ENCODE measurements at places on chromosomes 13 and 19.
A peak's percentile ranks its signal among the peaks of the same experiment; 100 is the strongest.

- no peak for DNase-seq
Measured at GRCh38 chr19:16014923-16015804, 61.1 kb upstream of the TPM4 start.

DNA sequence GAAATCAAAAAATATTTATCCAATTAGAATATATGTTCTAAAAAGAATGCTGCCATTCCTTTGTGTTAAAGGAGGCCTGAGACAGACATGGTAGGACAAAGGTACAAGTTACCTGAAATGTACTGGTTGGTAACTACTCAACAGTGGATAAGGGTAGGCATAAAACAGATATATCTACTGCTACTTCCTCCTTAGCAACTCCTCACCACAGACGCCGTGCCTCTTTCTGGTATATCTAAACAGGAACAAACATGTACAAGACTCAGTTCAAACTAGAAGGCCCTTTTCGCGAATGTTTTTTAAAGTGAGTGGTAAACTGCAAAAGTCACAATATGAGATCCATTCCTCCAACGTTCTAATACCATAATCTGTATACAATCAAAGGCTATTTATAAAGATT is 86.9 kb downstream of the TBC1D4 start:
- peak; percentile 76 for DNase-seq

GRCh38 chr13:102715447-102715846 is 20.6 kb upstream of the METTL21C start:
- DNase-seq: no peak

- no peak for DNase-seq
Measured at GRCh38 chr19:7471696-7472615, 16.9 kb downstream of the PEX11G start.

- no peak for DNase-seq
Measured at GRCh38 chr19:56142897-56143434, 1.9 kb downstream of the ZNF444 start.

DNA sequence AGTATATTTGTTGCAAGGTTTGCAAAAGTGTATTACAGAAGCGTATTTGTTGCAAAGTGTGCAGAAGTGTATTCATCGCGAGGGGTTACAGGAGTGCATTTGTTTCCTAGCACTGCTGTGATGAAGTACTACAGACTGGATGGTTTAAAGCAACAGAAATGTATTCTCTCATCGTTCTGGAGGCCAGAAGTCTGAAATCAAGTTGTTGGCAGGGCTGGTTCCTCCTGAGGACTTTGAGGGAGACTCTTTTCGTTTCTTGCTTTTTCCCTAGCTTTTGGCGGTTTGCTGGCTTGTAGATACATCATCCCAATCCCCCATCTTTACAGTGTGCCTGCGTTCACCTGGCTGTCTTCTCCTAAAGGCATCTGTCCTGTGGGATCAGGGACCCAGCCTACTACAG is 127.9 kb upstream of the USP29 start:
- DNase-seq: no peak

GRCh38 chr13:48066310-48066989 is 28.5 kb downstream of the MED4 start:
- peak; percentile 90 for DNase-seq

DNA sequence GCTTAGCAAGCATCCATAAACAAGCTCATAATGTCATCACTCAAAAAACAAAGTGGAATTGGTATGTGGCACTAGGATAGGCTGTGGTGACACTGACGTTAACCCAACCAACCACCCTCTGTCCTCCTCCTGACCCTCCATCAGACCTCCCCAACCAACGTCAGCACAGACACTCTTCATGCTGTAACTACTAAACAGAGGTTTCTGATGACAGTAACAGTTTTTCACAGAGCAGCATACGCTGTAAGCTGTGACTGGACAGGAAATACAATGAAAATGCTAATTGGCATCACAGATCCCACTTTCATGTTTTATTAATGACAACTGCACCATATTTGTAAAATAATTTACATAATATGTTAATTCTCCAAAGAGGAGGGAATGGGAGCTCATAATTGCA is 238.0 kb downstream of the IRS2 start:
- DNase-seq: no peak

- DNase-seq: peak; percentile 72
Measured at GRCh38 chr19:39506944-39507714, 7.8 kb upstream of the SELENOV start.

DNA sequence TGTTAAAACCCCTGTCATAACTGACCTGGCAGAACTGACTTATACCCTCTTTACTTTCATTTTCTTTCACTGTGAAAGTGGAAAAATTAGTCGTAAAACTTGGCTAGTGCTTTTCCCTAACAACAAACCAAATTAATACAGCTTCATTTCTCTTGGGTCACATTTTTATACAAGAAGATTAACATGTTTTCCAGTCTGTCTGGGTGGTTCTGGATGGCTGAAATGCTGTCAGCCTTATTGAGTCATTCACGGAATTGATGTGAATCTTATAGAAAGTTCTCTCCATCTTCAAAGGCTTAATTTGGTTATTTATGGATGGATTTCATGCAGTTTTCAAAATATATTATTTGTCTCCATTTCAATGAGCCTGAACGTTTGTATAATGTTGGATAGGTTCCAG is 440.0 kb downstream of the KCTD12 start:
- DNase-seq: no peak

DNA sequence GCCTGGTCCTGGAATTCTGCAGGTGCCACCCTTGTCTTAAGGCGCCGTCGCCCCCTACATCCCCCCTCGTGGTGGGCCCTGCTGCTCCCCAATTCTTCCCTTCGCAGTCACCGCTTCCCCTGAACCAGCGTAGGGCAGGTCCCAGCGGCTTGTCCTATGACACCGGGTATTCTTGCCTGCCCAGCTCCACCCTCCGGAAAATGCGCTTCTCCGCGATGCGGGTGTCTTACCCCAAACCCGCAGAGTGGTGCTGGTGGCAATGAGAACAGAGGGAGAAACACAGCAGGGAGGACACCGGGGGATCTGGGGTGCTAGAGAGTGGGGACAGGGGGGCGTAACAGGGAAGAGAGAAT is 9.0 kb downstream of the ZNF808 start:
- peak; percentile 65 for DNase-seq

DNA sequence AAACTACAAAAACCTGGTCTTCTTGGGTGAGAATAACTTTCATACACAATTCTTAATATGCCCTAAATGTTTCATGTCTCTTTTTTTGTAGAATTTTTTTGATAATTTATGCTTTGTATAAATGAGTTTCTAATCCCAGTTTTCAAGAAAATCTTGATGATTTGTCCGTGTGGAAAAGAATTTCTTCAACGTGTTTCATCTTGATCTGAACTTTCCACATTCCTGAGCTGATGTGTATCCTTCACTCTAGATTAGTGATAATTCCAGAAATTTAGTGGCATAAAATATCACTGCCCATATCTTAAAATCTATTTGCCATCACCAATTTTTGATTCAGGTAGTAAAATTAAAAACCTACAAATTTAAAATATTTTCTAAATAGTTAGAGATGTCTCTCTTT is 24.6 kb downstream of the ZNF431 start:
- no peak for DNase-seq

- DNase-seq: no peak
Measured at GRCh38 chr13:100789025-100789424, 114.4 kb upstream of the TMTC4 start.

DNA sequence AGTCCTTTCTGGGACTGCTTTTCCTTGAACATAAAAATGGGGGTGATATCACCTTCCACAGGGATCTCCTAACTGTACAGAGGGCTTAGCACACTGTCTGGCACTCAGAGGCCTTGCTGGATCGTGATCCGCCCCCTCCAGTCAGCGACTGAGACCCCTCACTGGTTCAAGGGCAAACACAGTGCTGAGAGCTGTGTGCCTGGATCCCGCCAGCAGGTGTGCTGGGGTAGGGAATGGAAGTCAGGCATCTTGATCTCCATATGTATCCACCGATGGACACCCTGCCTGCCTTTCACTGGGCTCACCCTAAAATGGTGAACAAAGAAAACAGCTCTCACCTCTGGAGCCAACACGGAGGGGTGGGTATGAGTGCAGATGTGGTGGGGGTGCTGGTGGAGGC is 64.3 kb downstream of the IRS2 start:
- DNase-seq: no peak

GRCh38 chr13:102812611-102813287 is 13.8 kb downstream of the BIVM start:
- DNase-seq: peak; percentile 30

- no peak for DNase-seq
Measured at GRCh38 chr19:32166238-32166637, 179.2 kb upstream of the ZNF507 start.

- no peak for DNase-seq
Measured at GRCh38 chr19:2097203-2097885, 629 bp downstream of the IZUMO4 start.

DNA sequence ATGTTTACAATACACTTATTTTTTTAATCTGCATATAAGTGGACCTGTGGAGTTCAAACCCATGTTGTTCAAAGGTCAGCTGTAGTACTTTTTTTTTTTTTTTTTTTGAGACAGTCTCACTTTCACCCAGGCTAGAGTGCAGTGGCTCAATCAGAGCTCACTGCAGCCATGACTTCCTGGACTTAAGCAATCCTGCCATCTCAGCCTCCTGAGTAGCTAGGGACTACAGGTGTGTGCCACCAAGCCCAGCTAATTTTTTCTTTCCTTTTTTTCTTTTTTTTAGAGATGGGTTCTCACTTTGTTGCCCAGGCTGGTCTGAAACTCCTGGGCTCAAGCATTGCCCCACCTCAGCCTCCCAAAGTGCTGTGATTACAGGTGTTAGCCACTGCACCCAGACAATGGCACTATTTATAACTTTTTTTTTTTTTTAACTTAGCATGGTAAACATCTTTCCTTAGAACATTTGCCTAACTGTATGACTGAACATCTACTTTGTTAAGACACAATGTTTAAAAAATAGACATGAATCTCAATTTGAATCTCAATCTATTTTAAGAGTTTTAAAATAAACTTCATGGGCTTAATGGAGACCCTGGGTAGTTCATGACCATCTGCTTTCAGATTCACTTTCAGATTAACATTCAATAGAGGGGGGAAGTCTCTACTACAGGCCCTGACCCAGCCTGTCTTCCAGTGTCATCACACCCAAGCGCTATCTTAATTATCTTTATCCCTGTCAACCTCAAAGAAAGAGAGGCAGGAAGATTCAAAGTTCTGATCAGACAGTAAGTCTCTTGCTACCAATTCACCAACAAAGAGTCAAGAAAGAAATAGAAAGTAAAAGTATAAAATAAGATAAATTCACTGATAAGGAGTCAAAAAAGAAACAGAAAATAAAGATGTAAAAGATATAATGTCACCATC is 97.7 kb upstream of the DOCK9 start:
- no peak for DNase-seq

DNA sequence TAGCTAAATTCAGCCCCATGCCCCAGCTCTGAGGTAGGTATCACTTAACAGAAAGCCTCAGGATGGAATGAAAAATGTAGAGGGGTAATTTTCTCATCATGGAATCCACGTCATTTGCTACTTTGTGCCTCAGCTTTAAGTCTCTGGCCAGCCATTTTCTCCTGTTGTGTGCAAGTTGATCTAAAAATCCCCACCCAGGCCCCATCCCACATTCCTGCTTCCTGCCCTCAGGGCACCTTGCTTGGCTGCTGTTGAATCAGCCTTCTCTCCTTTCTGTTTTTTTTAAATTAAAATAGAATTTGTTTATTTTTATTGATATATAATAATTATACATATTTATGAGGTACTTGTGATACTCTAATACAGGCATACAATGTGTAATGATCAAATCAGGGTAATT is 179.9 kb upstream of the TSHZ3 start:
- no peak for DNase-seq

GRCh38 chr13:101996954-101997353 is 404.9 kb downstream of the FGF14 start:
- DNase-seq: no peak

DNA sequence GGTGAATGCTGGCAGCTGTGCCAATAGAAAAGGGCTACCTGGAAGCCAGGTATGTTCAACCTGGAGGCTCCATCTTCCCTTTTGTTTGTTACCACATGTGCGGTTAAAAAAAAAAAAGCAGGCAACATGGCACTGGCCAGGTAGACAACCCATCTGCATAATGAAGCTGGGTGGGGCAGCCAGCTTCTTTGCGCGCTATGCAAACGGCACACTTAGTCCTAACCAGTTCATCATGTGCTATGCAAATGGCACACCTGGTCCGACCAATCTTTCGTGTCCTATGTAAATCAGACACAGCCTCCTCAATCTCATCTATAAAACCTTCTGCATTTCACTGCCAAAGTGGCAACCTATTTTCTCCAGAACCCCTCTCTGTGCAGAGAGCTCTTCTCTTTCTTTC is 11.3 kb upstream of the IGSF23 start:
- no peak for DNase-seq

GRCh38 chr19:19661675-19662251 is 1.7 kb downstream of the ATP13A1 start:
- DNase-seq: peak; percentile 65

GRCh38 chr19:42130254-42130573 is 2.0 kb downstream of the POU2F2 start:
- no peak for DNase-seq

- DNase-seq: no peak
Measured at GRCh38 chr13:36917311-36917710, 2.7 kb downstream of the SMAD9 start.

- no peak for DNase-seq
Measured at GRCh38 chr13:65339241-65339640, 1890.9 kb downstream of the PCDH9 start.

GRCh38 chr13:46756977-46757376 is 40.0 kb downstream of the ESD start:
- peak; percentile 31 for DNase-seq

GRCh38 chr19:57171551-57172081 is 4.3 kb upstream of the DUXA start:
- DNase-seq: peak; percentile 63

DNA sequence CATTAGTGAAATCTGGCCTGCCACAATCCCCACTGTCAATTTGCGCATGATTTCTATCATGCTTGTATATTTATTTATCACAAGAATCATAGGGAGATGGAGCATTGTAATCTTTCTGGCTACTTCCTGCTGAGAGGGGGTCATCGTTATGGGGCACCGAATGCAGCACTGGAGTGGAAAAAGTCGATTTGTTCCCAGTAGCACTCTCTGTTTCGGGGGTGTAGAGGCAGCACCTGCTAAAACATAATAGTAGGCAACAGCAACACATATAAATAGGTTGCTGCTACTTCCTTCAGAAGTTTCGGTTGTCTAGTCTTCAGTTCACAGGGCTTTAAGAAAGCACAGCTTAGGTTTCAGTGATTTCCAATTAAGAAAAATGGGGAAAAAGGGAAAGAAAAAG is 23.4 kb upstream of the CEACAM21 start:
- DNase-seq: no peak

GRCh38 chr13:49812812-49813211 is 20.3 kb upstream of the KPNA3 start:
- no peak for DNase-seq

All from hematopoietic multipotent progenitor cell treated with erythropoietin and hydrocortisone succinate and interleukin-3 and kit ligand, for 6 days (in vitro differentiated cells).